ENCODE measurements at places on chromosomes 7 and 10.

DNA sequence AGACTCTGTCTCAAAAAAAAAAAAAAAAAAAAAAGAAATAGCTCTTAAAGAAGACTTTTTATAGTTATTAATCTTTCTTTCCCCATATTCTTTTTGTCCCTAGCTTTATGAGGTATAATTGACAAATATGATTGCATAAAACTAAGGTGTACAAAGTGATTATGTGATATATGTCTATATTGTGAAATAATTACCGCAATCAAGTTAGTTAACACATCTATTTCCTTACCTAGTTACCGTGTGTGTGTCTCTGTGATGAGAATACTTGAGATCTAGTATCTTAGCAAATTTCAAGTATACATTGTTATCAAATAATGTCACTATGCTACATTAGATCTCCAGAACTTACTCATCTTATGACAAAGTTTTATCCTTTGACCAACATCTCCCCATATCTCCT is 30.7 kb upstream of the UBN2 start:
- DNase-seq: no peak

DNA sequence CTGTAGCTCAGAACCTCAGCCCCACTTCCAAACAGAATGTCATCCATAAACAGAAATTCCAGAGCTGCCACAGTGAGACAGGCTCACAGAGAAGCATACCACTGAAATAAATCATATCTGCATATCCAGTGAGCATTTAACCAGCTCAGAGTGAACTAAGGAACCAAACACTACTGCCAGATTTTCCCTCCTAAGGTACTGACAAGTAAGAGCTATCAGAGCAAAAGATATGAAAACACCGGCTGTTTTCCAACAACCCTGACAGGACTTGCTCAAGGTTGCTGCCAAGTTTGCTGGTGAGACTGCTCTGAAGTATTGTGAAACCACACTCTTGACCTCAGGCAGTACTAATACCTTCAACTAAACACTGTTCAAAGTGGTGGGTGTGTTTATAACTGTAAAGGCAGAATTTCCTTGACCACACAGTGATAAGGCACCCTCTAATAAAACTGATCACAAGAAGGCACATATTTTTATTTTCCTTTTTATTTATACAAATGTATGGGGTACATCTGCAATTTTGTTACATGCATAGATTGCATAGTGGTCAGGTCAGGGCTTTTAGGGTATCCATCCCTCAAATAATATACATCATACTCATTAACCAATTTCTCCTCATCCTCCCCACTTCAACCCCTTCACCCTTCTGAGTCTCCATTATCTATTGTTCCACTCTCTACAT is 18.3 kb downstream of the SGMS1 start:
- DNase-seq: peak; percentile 20

DNA sequence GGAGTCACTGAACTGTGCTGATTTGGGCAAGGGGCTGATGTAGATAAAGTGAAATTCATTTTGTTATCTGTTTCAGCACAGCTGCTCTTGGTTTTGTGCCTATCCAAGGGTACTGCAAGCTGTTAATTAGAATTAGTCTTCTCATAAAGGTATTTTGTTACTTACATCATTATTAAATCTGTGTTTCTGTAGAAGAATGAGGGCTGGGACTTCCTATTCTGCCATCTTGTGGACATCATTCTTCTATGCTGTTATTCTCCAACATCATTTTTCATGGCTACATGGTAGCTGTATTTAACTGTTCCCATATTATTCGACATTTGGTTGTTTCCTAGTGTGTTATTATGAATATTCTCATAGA is 76.2 kb upstream of the CCDC71L start:
- no peak for DNase-seq

GRCh38 chr10:17244700-17245365 is 16.8 kb downstream of the VIM start:
- DNase-seq: no peak

DNA sequence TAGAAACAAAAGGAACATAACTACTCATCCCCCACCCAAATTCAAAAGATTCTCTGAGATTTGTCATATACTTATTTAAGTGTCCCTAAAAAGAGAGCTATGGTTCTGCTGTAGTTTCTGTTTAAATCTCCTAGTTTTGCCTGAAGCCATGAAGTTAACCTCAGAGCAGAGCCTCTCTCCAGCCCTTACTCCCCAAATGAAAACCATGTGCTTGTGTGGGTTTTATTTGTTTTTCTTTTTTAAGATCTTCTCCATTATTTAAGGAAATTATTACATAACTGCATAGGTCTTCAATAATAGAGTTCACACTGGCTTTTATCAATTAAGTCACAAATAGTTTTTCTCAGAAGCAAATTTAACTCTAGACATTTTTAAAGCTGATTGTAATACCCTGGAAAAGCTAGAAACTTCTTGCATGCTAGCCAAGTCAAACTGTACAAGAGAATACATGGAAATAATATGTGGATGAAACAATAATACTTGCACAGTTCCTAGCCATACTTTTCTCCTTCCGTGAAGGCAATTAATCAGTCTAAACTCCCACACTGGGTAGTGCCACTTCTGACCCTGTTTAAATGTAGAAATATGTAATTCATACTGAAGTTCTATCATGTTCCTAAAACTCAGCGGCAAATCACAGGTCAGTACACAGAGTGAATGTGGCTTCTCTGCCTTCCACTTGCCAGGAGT is 579.7 kb downstream of the SUGCT start:
- DNase-seq: no peak

DNA sequence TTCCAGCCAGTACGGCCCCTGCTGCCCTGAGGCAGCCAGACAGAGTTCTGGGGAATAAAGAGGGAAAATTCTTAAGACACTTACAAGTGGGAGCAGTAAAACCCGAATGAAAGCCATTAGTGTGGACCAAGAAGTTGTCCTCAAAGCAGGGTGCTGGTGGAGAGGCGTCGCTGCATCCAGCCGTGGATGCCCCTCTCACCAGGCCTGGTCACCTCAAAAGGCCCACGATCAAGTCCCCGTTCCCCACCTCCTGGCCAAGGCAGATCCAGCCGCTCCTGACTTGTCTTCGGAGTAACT is 656 bp downstream of the VSTM4 start:
- no peak for DNase-seq

GRCh38 chr7:123714296-123715080 is 34.3 kb downstream of the WASL start:
- no peak for DNase-seq

DNA sequence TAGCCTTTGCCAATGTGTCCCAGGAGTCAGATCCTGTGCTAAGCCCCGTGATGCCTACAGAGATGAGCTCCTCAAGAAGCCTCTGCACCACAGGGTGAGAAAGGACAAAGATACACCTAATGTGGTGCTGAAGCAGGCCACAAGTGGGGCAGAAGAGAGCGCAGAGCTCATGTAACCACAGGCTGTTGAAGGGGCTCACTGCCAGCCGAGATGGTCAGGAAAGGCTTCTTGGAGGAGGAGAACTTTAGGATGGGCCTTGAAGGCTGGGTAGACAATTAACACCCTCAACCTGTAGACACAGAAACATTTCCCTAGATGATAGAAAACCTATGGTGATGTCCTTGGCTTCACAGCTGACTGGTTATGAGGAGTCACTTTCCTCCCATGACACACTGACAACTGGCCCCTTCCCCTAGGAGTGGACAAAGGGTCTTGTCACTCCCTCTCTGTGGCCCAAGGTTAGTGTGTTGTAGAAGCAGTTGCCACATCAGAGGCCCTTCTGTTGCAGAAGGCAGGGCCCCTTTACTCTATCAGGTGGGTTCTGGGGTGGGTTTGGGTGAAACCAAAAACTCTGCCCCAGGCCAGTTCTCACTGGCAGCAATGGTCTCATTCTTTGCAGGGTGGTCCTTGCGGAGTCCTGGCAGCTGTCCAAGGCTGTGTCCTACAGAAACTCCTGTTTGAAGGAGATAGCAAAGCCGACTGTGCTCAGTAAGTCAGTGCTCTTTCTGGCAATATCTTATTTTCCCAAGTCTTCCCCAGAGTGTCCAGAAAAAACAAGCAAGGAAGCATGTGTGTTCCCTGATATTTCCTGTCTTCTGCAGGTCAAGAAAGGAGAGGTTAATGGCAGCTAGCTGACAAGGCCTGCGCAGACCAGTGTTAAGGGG is 69.2 kb downstream of the MINDY4 start:
- no peak for DNase-seq

DNA sequence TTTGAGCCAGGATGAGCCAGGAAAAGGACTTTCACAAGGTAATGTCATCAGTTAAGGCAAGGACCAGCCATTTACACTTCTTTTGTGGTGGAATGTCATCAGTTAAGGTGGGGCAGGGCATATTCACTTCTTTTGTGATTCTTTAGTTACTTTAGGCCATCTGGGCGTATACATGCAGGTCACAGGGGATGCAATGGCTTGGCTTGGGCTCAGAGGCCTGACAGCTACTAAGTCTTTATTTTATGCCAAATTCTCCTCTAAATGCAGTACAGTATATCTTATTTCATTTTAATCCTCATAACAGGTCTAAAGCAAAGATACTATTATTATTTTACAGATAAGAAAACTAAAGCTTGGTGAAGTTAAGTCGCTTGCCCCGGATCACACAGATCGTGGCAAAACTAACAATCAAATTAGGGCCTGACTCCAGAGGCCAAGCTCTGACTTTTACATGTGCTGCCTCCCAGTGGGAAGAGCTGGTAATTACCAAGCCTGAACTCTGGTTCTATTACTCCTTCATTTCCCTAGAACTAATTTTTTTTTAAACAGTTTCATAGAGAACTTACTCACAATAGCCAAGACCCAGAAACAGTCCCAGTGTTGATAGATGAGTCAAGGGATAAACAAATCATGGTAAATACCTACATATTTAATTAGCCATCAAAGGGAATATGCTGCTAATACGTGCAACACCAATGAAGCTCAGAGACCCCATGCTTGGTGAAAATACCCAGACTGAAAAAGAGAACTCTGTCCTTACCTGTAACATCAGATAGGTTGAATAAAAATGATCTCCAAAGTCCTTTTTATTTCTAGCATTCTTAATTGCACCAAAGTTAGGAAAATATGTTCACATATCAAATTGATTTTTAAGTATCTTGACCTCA is 35.4 kb downstream of the C7orf25 start:
- peak; percentile 60 for DNase-seq

DNA sequence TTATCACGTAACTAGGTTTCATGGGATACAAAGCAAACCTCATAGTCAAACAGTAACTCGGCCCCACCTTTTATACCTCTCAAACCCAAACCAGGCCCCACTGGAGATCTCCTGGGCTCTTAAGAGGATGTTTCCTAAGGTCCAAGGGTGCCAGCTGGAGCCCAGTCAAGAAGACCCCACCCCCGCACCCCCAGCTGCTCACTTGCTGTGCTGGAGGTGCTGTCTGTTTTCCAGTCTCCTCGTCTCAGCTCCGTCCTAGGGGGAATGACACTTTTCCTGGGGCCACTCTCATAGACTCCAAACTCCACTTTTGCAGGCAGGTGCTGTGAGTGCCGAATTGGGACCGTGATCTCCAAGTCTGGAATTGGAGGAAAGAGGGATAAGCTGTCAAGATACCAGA is 22.7 kb upstream of the TM9SF3 start:
- no peak for DNase-seq

- no peak for DNase-seq
These were observed 444 bp upstream of the TNPO3 start for GRCh38 chr7:129055294-129055816.

GRCh38 chr7:81367326-81367931 is 402.4 kb downstream of the HGF start:
- DNase-seq: no peak

DNA sequence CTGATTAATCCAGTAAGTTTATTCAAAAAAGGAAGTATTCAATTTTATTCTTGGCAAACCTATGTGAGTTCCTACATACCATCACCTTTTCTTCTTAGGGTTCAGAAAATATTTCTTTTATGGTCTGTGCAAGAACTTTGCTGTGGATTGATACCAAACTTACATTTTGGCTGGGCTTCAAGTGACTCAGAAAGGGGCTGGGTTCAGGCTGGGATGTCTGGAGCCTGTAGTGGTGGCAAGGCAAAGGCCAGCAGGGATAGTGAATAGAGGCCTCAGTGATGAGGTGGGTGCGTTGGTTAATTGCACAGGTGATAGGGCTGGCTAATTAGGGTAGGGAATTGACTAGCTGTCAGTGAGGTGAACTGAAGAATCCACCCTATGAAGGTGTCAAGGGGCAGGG is 40.2 kb upstream of the ATXN7L1 start:
- DNase-seq: no peak

GRCh38 chr7:105396566-105396965 is 7.8 kb upstream of the SRPK2 start:
- DNase-seq: no peak

GRCh38 chr7:132213583-132213982 is 362.7 kb downstream of the PLXNA4 start:
- no peak for DNase-seq

GRCh38 chr10:21894648-21895342 is 108.7 kb downstream of the DNAJC1 start:
- DNase-seq: no peak

GRCh38 chr7:66832531-66833351 is 88.3 kb upstream of the TMEM248 start:
- DNase-seq: no peak

DNA sequence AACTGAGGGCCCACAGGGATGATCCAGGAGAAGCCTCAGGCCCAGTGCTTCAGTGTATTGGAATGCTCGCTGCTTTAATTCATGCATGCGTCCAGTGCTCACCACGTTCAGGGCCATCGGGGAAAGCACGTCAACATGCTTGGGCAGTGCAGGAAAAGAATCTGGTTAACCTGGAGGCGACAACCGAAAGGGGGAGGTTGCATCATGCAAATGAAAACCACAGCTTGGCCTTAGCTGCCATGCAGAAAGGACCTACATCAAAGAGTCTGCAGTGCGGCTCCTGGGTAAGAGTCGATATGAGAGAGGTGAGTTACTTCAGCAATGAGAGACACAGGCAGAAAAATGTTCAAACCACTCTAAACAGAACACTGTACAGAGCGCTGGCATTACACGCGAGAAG is 440.1 kb downstream of the KCNMA1 start:
- no peak for DNase-seq

- no peak for DNase-seq
These were observed 98.7 kb upstream of the SEMA3D start for GRCh38 chr7:85285527-85285926.

DNA sequence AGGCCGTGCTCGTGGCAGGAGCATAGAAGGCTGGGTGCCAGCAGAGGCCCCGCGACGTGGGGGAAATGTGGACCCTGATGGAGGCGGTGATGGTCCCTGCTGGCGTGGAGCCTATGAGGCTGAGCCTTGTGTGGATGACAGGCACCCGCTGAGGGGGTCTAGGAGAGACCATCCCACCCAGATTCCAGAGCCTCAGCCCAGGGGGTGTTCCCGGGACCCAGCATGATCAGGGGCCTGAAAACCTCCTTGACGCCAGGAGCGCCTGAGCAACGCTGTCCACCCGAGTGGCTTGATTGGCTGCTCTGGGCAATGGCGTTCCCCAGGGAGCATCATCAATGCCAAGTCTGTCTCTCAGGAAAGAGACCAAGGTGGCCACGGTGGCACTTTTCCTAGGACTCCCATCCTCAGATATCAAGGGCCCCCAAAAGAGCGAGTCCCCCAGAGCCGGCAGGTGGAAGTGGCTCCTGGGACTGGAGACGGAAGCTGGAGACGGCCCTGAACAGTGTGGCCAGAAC is 61.1 kb downstream of the PWWP2B start:
- DNase-seq: no peak

GRCh38 chr10:100986952-100987684 is at the start of the genes MRPL43 and TWNK:
Gene MRPL43 (minus strand): TSS chr10:100987497. CDS start chr10:100987443, 54 bp downstream.
Gene TWNK (plus strand): TSS chr10:100987543. CDS start chr10:100988211, 668 bp downstream.
- DNase-seq: peak; percentile 92

Measured in GM10248 (cell line).